ENCODE measurements at places on chromosomes 2 and 18. TPM values are rescaled to one million over a fixed set of nuclear protein-coding genes. Genes with fewer than 3 reads are reported as not detected.

- no peak for DNase-seq
These were observed 1317.7 kb upstream of the ACVR2A start for GRCh38 chr2:146527166-146527565.

DNA sequence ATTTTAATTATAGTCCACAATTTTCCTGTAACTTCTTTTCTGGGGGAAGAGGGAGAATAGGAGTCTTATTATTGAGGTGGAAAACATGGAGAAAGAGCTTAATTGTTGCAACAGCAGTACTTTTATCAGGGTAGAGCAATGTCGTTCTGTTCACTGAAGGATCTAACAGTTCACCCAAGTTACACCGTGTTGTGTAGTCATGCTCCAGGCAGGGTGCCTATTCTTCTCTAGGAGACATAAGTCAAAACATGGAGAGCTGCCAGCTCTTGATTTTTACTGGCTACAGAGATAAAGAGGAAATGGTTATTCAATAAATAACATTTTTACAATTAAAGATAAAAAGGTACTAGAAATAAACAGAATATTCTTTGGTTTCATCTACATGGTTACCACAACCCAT lies 594.3 kb upstream of the NETO1 start:
- DNase-seq: peak; percentile 45

DNA sequence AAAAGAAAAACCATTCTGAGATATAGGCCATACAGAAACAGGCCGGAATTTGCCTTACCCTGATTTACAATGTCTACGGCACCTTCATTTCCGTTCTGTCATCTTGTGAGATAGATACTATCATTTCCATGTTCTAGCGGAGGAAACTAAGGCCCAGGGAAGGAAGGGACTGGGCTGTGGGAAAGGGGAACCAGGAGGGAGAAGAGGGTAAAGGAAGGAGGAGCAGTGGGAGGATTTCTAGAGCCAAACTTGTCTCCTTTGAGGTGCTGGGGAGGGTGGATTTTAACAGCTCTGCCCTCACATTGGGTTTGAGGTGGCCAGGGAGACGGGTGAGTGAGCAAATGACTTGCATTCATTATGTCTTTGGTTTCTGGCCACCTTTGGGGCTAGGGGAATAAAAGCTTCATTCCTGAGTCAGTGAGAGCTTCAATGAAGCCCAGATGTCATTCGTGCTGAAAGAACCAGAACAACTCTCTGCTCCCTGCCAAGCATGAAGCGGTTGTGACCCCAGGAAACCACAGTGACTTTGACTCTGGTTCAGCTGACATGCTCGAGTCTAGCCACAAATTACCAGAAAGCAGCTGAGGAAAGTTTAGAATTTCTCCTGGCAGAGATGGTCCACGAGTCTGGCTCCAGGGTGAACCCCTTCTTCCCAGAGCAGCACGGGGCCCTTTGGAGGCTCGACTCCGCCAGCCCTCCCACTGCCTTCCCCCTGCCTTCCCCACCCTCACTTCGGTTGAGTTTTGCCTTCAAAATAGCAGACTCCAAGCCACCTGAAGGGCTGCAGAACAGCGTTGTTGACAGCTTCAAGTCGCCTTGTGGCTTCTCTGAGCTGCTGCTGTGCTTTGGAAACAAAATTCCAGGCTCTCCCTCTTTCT lies 3.8 kb downstream of the ACTG2 start:
- peak; percentile 94 for DNase-seq

The LOXHD1 gene
- not detected for total RNA-seq

DNA sequence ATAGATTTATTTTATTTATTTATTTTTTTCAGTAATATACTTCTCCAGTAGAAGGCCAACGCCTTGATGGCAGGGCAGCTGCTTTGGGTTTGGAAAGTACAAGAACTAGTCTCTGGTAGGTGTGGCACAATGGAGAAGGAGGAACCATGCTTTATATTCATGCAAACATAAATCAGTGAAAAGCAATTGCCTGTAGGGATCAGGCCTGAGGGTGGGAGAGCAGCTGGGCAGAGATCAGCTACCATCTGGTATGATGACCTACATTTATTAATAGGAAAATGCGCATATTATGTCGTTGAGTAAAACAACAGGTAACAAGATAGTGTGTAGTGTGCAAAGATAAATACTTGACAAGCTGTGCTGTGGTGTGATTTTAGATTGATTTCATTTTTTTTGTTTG lies 120.4 kb upstream of the TLK1 start:
- DNase-seq: no peak

The NEU2 gene
- total RNA-seq: not detected

DNA sequence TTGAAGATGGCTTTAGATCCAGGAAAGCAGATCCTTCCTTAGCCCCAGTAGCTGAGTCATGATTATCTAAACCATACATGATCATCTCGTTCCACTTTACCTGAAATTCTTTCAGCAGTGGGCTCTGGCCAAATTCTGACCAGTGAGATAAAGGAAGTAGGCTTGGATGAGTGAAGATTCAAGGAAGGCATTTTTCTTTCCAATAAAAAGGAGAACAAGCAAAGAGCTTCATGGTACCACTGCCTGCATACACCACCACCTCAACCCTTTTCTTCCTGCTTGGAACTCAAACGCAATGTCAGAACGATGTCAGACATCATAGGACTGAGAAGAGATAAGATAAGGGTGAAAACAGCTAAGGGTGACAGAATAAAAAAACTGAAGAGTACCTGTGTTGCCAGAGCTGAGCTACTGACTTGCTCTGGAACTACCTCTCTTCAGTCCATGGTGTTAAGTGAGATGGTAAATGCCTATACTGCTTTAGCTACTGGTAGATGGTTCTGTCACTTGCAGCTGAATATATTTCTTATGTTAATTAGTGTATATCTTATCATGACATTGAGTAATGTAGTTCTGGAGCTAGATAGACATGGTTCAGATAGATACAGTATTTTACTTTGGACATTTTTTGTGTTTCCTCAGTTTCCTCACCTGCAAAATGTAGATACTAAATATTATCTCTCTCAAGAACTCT lies 58.7 kb upstream of the ACVR1 start:
- DNase-seq: no peak

The ACTR2 gene
- 98.8 TPM for total RNA-seq

DNA sequence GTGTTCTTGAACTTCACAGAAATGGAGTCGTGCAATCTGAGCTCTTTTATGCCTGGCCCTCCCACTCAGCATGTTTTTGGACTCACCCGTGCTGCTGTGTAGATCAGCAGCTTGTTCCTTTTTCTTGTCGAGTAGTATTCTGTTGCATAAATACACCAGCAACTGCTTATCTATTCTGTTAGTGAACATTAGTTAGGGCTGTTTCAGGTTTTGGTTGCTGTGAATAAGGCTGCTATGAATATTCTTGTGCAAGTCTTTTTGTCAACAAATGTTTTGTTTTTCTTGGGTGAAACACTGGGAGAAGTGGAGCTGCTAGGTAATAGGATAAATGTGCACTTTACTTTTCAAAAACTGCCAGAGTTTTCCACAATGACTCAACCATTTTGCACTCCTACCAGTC lies 15.3 kb upstream of the CIDEA start:
- no peak for DNase-seq

The PDE11A gene
- total RNA-seq: 0.24 TPM

- peak; percentile 49 for DNase-seq
These were observed 297.1 kb upstream of the CCDC68 start for GRCh38 chr18:55256226-55256928.

The DQX1 gene
- 0.36 TPM for total RNA-seq

The CNDP1 gene
- not detected for total RNA-seq

DNA sequence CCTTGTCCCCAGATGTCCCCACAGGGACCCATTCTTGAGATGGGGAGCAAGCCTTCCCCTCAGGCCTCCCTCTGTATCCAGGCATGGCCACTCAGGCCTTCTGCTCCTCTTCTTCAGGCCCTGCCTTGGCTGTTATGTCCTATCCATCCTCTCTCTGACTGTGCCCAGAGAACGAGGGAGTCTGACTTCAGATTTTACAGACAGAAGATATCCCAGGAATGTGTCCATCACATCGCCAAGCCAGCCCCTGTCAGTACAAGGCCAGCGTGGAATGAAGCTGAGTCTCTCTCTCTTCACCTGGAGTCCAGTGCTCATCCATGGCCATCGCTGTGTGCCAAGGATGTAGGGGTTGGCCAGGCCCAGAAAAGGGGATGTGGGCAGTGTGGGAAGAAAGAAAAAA lies 57.6 kb downstream of the SDC1 start:
- peak; percentile 15 for DNase-seq

The ALPG gene
- not detected for total RNA-seq

- DNase-seq: peak; percentile 96
These were observed 111.6 kb downstream of the AGAP1 start for GRCh38 chr2:235605312-235606003.

DNA sequence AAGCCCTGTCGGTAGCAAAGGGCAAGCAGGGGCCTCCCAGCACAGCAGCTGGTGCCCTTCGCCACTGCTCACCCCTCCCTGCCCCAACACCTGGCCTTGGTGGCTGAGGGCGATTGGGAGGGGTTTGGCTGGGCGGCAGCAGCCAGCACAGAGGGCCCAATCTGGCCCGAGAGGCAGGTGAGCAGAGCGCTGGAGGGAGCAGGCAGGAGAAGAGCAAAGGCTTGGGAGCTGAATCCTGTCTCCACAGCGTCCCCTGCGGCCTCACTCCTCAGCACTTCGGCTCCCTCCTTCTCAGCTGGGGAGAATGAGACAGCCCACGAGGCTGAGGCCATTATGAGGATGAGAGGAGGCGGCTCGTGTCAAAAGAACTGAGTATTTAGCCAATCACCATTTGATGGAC lies 74.9 kb upstream of the TAF1B start:
- DNase-seq: no peak

The CACNB4 gene
- total RNA-seq: 0.10 TPM
